ENCODE measurements at places on chromosomes 3 and 15.
A peak's percentile ranks its signal among the peaks of the same experiment; 100 is the strongest.

- no peak for DNase-seq
These were observed 235.4 kb downstream of the PYDC2 start for GRCh38 chr3:191696348-191696747.

- no peak for DNase-seq
These were observed 63.1 kb downstream of the PRKAR2A start for GRCh38 chr3:48784426-48785120.

GRCh38 chr3:135891121-135891520, 74.4 kb upstream of the PPP2R3A start:
- DNase-seq: no peak

GRCh38 chr3:136255672-136256406, 5.7 kb downstream of the PCCB start:
- no peak for DNase-seq

- no peak for DNase-seq
These were observed 94.7 kb downstream of the OCA2 start for GRCh38 chr15:28004143-28005003.

DNA sequence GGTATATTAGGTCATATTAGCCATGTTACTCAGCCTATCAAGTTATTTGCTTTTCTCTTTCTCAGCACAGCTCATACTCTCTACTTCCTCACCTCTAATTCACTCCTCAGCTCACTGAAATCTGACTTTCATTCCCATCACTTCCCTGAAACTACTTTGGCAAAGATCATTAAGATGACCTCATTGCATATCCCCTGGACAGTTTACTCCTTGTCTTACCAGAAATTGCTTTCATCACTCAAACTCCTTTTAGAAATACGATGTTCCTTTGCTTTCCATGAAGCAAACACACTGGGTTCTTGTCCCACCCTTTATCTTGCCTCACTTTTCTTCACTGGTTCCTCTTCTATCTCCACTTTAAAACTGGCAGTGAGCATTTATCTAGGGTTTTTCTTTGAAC, 354.4 kb downstream of the TUSC7 start:
- no peak for DNase-seq

GRCh38 chr3:160956785-160957184, 148.4 kb downstream of the B3GALNT1 start:
- no peak for DNase-seq

DNA sequence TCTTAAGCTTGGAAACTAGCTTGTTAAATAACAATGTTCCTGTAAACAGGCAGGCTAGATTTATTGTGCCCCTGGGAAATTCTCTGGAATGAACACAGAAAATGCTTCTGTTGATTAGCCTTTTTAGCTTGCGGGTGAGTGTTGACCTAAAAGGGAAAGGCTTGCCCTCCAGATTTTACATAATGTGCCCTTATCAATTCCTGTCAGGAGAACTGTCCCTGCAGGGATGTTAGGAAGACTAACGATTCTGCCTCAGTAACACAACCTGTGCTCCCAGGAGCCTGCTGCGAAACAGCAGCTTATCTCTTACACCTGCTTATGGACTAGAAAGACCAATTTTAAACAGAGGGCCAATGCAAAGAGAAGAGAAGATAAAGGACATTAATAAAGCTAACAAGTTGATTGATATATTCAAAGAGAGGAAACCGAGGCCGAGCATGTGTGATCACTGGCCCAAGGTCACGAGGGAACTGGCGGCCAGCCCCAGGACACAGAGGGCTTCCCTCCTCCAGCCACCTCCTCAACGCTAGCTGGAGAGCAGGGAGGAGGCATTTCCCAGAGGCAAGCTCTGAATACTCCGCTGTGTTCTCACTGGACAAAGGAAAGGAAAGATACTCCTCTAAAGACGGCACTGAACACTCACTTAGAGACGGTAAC, 48.4 kb upstream of the TJP1 start:
- no peak for DNase-seq

- no peak for DNase-seq
These were observed 379.0 kb downstream of the CNTN4 start for GRCh38 chr3:2477620-2478019.

DNA sequence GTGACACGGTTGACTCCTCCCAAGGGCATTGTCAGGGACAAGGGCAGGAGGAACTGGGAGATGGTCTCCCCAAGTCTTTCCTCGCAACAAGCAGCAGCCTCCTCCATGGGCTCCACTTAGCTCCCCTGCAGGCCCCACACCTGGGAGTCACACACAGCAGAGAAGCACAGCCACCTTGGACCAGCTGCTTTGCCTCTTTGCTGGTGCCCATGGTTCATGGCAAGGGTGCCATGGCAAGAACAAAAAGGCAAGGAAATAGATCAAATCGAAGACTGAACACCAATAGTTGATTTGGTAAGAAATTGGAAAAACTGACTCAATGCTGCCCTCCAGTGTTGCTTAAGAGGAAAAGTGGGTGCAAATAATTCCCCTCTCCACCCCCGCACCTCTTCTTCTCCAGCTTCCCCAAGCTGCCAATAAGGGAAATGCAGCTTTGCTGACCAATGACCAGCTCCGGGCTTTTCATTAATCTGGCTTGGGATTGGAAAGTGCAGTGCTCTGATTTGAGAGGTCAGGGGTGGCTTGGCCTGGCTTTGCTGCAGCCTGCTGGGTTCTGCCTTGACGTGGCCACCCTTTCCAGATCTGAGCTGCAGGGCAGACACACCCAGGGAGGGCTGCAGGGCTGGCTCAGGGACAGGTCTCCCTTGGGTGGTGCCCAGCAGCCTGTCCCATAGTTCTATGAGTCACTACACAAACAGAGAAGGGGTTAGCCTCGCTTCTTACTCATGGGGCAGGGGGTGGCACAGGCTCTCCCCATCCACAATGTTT, 162.0 kb downstream of the KLF13 start:
- no peak for DNase-seq

DNA sequence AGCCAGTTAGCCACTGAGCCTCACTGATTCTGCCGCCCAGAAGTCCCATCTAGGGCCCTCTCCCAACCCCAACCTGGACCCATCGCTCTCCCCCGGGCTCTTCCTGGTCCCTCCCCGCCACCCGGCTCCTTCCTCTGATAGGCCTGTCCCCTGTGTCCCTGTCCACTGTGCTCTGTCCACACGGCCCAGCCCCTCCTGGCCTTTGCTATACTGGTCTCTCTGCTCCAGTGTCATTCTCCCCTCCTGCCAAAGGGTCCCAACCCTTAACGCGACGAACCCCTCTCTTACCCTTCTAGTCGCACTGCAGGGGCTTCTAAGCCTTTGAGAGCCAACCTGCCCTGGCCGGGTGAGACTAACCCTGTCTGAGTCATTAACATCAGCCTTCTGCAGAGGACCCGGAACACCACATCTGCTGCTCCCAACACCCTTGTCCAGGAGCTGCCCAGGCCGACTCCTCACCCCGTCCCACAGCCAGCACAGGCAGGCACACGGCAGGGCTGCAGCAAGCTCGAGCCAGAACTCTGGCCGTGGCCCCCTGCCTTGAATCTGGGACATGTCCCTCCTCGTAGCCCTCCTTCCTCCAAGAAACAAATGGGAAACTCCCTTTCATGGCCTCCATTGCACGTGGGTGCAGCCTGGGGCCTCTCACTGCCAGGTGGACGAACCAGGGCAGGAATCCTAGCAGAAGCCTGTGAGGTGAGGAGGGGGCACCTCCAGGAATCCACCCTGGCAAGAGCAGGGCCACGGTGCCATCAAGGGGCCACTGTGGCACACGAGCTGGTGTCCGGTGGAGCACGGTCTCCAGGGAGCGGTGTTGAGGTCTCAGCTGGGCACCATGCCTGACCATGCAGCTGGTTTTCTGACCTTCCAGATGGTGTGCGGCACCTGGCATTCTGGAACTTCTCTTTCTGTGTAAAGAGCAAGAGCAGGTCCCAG, 140.9 kb upstream of the IQSEC1 start:
- no peak for DNase-seq

DNA sequence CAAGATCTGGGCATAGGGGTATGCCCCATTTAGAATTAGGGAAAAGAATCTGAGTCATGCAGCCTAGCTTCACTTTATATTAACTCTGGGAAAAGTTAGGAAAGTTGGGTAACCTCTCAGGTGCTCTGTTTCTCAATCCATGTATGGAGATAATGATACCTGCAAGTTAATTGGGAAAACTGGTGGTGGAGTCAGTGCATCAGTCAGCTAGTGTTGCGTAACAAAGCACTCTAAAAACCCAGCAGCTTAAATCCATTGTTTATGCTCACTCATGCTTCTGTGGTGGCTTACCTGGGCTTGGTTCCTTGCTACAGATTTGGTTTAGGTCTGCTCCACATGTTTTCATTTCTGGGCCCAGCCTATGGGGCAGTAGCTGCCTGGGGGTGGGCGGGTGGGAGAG, 91.0 kb downstream of the SMAD3 start:
- DNase-seq: no peak

GRCh38 chr3:30292192-30292893, 314.1 kb upstream of the TGFBR2 start:
- DNase-seq: no peak

DNA sequence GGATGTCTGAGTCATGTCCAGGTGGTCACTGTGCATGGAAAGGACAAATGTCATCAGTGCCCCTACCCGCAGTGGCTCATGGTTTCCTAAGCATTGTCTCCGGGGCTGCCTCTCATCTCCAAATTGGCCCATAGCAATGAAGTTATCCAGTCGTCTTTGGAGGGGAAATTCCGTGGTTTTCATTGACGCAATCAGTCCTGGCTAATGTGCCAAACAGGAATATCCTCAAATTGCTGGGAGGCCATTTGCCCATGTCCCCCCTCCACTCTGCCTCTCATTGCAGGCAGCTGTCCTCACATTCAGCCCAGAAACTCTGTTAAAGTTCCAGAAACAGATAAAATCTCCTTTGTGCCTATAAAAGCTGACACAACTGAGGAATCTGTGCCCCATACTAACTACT, 81.6 kb downstream of the MCTP2 start:
- DNase-seq: no peak

GRCh38 chr3:181709537-181710279, 2.0 kb upstream of the SOX2 start:
- no peak for DNase-seq

- no peak for DNase-seq
These were observed 20.1 kb upstream of the ALDH1L1 start for GRCh38 chr3:126200534-126200933.

DNA sequence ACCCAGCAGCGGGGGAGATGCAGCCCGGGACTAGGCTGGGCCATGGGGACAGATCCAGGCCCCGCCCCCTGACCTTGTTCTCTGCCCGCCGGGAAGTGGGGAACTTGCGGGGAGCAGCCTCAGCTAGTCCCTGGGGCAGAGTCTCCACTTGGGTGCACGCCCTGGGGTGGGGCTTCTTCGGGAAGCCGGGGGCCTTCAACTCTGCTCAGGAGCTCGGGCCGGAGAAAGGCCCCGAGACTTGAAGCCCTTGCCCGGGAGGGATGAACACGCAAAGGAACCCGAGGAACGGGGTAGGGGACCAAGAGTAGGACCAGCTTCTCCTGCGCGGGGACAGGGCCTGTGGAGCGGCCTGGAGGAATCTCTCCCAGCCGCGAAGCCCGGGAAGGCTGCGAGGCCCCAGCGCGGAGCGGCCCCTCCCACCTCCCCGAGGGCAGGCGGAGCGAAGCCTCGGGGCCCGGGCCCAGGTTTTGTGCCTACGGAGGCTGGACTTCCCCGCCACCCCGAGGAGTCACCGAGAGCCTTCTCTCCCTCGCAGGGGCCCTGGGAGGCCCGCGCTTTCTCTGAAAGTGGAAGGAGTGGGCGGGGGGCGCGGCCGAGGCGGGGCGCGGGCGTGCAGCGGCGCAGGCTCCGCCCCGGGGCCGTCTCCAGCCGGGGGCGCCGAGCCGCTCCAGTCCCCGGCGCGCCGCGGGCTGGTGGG, at the start of gene ITPKA:
Gene ITPKA, plus strand, starts transcription at position 670 of the 697 bp plus-strand sequence. CDS start 54 bp downstream, outside the sequence.
- peak; percentile 88 for DNase-seq

GRCh38 chr15:77870195-77871065, 207.1 kb downstream of the TBC1D2B start:
- no peak for DNase-seq

GRCh38 chr15:87564681-87565080, 691.9 kb downstream of the NTRK3 start:
- DNase-seq: no peak

DNA sequence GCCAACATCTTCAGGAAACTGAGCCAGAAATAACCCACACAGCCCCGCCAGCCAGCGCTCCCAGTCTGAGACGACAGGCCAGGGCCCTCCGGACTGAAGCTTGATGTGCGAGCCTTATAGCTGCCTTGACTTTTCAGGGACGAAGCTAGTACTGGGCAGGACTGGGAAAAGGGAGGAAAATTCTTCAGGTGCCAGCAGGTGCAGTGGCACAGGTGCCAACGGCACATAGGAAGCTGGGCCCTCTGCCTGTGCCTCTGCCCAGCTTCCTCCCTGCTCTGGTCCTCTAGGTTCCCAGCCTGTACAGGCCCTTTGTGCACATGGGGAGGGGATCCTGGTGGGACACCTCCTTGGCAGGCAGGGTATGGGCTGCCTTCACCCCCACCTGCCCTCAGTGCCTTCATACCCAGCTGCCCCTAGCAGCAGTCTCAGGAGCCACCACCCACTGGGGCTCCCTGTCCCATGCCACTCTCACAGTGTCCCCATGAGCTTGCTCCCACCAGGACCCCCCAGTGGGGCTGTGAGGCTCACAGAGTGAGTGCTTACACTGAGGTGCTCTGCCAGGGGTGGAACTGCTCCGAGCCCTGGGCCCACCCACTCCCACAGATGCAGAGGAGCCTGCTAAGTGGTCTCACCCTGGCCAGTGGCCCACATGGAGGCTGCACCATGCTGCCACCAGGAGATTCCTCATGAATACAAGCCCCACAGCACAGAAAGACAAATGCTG, 61.0 kb downstream of the DNAJB8 start:
- DNase-seq: no peak

GRCh38 chr15:31585240-31585639, 258.6 kb downstream of the KLF13 start:
- no peak for DNase-seq

GRCh38 chr3:132595014-132595413, 2.1 kb upstream of the ACKR4 start:
- no peak for DNase-seq

GRCh38 chr3:18585004-18585968, 160.1 kb upstream of the SATB1 start:
- no peak for DNase-seq

- DNase-seq: no peak
These were observed 101.6 kb downstream of the LRTM1 start for GRCh38 chr3:54826251-54826691.

- DNase-seq: peak; percentile 16
These were observed 255.7 kb downstream of the MBNL1 start for GRCh38 chr3:152524198-152525140.

GRCh38 chr3:44042772-44043171, 198.9 kb upstream of the TOPAZ1 start:
- DNase-seq: no peak

GRCh38 chr3:17059989-17060550, 175.3 kb downstream of the PLCL2 start:
- no peak for DNase-seq

Measured in stimulated activated CD4-positive, alpha-beta T cell treated with anti-CD3 and anti-CD28 coated beads, Interleukin-1b, Interleukin-23, amount 100 ng/mL, for 1 hour (primary cell).